ENCODE measurements at places on chromosomes 2 and 18.

DNA sequence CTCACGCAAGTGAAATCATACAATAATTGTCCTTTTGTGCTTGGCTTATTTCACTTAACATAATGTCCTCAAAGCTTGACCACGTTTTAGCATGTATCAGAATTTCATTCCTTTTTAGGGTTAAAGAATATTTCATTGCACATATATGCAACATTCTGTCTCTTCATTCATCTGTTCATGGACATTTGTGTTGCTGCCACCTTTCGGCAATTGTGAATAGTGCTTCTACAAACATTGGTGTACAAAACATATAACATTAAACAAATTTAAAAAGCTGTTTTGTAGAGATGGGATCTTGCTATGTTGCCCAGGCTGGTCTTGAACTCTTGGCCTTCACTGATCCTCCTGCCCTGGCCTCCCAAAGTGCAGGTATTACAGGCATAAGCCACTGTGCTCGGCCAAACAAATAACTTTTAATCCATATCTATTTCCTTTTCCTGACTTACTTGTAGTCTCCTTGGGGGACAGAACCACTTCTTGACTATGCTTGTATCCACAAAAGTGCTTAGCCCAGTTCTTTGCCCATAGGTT, 209.3 kb downstream of the SLC4A3 start:
- no peak for DNase-seq

GRCh38 chr2:131077966-131078365, 15.3 kb downstream of the FAM168B start:
- DNase-seq, result no peak

GRCh38 chr2:176552501-176553135, 283.4 kb downstream of the MTX2 start:
- no peak for DNase-seq

DNA sequence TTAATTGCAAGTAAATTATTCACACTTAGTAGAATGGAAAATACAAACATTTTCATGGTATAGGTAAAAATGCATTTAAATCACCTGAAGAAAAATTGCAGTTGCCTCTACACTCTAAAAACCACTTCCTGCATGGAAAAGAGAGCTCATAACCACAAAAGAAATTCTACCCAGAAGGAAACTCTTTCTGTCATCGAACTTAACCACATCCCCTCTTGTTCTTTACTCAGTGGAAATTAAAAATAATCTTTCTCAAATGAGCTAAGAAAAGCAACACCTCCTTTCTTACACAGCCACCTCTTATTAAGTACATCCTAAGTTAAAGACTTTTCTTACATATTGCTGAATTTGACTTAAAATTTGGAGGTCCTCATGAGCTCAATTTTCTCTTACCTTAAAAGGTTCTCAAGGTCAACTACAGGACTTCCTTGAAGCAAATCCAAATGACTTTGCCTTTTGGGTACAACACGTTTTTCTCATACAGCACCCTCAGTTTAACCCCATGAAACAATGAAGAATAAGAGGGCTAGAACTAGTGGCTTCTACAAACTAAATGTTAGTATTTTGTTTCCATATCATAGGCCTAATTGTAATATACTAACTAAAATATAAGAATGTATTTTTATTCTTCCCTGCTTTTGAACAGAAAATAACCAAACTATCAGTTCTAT, 109.1 kb upstream of the CRIM1 start:
- no peak for DNase-seq

GRCh38 chr2:8065191-8065590, 616.7 kb upstream of the ID2 start:
- no peak for DNase-seq

DNA sequence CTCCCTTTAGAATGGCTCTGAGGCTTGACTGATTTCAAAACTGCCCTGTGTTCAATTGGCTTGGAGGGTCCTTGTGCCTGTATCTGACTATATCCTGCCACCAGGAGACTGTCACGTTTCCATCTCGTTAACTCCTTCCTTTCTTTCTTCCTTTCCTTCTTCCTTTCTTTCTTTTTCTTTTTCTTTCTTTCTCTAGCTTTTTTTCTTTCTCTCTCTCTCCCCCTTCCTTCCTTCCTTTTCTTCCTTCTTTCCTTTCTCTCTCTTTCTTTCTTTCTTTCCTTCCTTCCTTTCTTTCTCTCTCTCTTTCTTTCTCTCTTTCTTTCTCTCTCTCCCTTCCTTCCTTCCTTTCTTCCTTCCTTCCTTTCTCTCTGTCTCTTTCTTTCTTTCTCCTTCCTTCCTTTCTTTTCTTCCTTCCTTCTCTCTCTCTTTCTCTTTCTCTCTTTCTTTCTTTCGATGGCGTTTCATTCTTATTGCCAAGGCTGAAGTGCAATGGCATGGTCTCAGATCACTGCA, 38.1 kb upstream of the EML6 start:
- no peak for DNase-seq

DNA sequence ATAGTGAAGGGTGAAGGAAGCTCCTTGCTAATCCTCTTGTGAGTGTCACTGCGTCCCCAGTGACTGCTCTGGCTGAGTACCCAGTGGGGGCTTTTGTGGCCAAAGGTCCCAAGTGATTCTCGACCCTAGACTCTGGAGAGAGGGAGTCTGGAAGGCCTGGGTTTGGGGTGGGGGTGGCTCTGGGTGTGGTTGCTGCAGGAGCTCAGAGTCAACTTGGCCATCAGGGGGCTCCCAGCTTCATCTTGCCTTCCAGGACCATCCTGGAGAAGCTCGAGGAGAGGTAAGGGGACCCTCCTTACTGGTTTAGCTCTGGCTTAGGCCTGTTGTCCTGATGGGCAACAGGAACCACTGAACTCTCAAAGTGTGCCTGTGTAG, 592 bp downstream of the PSD4 start:
- no peak for DNase-seq

DNA sequence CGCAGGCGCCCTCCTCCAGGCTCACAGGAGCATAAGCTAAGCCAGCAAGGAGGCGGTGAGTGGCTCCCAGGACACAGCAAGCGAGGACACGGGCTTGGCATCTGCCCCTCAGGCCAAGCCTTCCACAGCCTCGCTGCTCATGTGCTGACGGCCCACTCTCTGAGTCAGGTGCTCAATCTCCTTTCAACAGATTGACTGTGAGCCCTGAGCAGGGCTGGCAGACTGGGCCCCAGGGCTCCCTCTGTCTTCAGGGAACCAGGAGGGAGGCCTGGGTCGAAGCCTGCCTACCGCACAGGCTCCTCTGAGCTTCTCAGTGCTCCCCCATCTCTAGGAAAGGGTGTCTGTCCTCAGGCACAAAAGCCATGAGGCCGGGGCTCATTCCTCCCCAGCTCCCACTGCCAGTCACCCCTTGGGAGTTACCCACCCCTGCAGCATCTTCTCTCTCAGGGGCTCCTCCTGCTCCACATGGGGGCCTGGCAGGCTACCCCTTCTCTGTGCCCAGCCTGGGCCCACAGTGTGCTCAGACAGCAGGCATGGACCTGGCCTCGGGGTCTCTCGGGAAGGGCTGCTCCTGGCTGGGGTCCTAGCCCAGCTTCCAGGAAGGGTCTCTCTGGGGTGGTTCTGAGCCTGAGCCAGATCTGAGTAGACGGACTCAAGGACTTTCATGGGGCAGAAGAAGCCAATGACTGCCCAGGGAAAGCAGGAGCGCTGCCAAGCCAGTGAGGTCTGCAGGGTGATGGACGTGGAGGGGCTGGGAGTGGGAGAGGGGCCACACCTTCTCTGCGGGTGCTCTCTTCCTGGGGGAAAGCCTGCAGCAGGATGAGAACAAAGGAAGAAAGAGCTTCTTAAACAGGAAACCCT, 138.0 kb upstream of the GPC1 start:
- no peak for DNase-seq
